ENCODE measurements at places on chromosomes 7 and 10.
A peak's percentile ranks its signal among the peaks of the same experiment; 100 is the strongest.

GRCh38 chr10:17965649-17966235 lies 14.0 kb downstream of the SLC39A12 start:
- no peak for DNase-seq

DNA sequence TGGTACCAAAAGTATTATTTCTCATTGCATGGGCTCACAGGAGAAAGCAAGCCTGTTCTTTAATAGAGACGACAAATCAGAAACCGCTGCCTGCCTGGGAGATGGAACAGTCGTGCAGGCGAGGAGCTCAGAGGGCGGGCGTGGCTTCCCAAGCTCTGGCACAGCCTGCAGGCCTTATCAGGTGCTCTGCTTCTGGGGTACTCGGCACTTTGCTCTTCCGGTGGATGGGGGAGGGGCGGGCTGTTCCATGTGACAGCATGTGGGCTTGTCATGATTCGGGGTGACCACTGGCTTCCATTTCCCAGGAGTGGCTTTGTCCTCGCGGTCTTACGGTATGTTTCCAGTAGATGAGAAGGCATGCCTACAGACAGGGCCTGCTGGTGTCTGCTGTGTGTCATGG lies 228.6 kb downstream of the MGMT start:
- DNase-seq = no peak

DNA sequence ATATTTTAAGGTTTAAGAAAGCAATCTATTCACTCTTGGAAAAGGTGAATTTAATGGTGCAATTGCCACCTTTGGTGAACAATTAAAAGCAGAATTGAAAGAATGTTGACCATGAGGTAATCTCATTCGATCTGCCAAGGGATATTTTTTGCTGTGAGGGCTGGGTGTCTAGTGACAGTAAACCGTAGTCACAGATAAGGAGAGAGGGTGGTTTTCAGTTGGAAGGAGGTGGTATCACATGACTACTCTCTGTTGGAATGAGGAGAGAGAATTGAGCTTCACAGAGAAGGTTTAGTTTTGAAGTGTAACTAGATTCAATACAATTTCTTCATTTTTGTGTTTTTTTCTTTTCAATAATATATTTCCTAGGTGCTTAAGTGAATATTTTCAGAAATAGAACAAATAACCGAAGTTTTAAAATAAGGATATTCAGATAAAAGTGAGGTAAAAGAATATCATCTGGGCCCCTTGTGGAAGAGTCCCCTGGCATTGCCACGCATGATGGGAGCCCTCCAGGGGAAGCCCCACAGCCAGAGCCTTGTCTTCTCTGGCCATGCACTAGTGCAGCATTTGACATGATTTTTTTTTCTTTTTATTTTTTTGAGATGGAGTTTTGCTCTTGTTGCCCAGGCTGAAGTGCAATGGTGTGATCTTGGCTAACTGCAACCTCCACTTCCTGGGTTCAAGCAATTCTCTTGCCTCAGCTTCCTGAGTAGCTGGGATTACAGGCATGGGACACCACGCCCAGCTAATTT lies 73.4 kb downstream of the GPR141 start:
- no peak for DNase-seq

- DNase-seq = no peak
These were observed 284.6 kb downstream of the KLF6 start for GRCh38 chr10:3500408-3500856.

DNA sequence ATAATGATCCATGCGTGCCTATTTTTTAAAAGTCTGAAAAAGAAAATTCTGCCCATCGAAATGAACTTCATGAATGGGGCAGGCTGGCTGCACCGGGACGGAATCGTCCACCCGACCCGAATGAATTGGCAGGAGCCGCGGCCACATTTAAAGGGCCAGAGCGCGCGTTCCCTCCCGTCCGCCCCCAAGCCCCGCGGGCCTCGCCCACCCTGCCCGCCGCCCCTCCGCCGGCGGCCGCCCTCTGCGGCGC lies 319 bp upstream of the GATA3 start:
- no peak for DNase-seq

DNA sequence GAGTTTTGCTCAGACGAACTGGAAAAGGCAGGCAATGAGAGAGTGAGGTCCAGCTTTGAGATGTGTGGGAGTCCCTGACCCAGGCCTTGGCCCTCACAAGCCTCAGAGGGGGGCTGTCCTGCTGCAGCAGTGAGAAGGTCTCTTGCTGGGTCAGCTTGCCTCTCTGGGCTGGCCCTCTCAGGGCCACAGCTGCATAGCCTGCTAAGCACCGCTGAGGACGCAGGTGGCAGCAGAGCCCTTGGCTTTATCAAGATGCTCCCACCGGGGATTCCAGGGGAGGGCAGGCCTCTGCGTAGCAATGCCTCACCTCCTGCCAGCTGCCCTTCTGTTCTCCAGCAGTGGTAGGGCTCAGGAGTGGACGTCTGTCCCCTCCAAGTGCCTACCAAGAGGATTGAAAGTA lies 128.7 kb downstream of the COBL start:
- no peak for DNase-seq

- DNase-seq = no peak
These were observed 77.5 kb upstream of the STEAP1B start for GRCh38 chr7:22577470-22578001.

DNA sequence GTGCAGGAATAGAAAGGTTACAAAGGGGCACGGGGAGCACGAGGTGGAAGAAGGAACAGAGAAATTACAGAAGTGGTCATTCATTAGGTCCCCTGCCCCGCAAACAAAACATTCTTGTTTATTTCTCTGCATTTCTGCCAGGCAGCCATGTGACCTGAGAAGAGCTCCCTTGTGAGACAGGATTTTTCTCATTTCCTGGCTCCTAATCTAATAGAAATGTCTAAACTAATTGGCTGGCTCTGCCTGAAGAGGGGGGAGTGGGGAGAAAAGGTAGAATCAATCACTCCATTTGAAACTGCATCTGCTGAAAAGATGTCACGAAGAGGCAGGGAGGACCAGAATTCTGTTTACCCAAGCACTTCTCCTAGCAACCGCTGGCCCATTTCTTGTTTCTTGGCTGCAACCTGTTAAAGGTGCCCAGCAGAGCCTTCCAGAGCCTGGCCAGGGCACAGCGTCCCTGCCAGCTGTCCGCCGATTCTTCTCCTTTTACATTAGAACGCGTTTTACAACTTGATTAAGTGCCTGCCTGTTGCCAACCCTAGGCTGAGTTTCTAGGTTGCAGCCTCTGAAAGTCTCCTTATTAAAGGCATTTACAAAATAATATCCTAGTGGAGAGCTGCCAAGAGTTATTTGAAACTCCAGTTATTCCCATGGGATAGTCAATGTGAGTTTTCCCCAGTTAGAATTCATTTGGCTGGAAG lies 1227.6 kb downstream of the TYW1 start:
- DNase-seq = no peak

- no peak for DNase-seq
These were observed 170.3 kb downstream of the PAXIP1 start for GRCh38 chr7:154832557-154833138.

GRCh38 chr7:106639476-106640334 lies 21.3 kb downstream of the CCDC71L start:
- DNase-seq = no peak

GRCh38 chr7:34155220-34155908 lies 250.0 kb downstream of the BMPER start:
- no peak for DNase-seq

DNA sequence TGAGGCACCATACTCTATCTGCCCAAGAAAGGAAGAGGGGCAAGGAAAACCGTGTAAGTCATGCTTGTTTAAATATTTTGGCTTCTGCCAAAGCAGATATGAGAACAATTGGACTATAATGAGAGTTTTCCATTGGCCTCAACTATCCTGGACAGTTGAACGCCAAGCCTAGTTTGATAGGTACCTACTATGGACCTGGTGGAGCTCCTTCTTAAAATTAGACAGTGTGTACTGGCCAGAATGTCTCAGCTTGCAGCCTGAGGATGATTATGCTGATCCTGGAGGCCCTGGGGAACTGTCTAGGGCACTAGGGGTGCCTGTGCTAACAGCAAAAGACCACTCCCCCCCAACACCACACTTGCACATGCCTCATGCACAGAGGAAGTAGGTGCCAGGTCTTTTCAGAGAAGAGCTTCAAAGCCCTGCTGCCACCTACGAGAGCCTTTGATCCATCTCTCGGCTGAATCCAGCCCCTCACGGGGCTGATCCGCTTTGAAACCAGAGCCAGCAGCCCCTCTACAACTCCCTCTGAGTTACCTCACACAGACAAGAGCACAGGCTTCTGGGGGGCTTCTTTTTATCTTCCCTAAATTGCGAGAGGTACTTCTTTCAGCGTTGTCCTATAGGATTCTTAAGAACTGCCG lies 473.8 kb upstream of the GALNT17 start:
- DNase-seq = no peak

DNA sequence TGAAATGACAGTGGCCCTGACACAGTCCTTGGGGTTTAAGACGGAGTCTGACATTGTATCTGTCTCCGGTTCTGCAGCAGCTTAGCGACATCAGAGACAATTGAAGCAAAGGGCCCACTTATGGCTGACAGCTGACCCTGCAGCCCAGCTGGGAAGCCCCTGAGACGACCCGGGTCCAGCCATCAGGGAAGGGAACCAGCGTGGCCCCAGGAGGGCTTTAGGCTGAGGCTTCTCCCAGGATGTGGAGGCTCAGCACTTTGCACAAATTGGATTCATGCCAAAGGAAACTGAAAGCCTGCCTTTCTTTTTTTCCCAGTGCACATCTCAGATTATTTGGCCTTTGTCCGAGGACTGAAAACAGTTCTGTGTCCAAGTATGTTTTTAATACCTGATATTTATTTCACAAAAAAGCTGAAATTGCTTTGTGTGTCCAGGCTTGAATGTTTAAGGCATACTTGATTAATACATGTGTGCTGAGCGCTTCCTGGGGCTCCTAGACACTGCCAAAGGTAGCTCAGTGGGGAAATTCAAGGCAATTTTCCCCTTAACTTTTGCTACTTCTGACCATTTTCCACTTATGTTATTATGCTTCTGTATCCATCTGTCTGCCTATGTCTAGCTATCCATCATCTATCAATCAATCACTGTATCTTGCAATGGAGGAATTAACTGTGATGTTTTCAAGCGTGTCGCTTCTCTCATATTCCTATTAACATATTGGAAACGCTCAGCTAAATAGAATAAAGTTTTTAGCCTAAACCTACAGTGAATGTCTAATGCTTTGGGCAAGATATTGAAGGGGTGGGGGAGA lies 34.8 kb downstream of the KLF6 start:
- no peak for DNase-seq

- DNase-seq = no peak
These were observed 150.7 kb upstream of the PRR15 start for GRCh38 chr7:29412912-29413311.

DNA sequence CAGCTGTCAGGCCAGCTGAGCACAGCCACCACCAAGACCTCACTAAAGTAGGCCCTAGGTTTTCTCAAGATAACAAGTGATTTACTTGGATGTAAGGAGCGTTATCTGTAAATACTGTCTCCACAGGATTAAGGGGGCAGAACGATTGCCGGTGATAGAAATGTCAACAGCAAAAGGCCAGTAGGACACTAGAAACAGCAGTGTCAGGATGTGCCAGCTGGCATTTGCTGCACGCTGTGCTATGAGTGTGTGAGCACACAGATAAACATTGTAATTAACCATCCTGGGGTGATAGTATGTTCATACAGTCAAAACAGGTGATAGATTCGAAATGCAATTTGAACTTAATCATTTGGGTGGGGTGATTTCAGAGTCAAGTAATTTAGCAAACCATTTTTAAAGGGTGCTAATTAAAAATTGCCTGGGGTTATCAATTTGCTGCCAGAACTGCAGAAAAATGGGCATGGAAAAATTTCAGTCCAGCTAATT lies 36.3 kb upstream of the NOBOX start:
- no peak for DNase-seq

- DNase-seq = peak; percentile 46
These were observed 22.9 kb upstream of the C10orf105 start for GRCh38 chr10:71742301-71743088.

DNA sequence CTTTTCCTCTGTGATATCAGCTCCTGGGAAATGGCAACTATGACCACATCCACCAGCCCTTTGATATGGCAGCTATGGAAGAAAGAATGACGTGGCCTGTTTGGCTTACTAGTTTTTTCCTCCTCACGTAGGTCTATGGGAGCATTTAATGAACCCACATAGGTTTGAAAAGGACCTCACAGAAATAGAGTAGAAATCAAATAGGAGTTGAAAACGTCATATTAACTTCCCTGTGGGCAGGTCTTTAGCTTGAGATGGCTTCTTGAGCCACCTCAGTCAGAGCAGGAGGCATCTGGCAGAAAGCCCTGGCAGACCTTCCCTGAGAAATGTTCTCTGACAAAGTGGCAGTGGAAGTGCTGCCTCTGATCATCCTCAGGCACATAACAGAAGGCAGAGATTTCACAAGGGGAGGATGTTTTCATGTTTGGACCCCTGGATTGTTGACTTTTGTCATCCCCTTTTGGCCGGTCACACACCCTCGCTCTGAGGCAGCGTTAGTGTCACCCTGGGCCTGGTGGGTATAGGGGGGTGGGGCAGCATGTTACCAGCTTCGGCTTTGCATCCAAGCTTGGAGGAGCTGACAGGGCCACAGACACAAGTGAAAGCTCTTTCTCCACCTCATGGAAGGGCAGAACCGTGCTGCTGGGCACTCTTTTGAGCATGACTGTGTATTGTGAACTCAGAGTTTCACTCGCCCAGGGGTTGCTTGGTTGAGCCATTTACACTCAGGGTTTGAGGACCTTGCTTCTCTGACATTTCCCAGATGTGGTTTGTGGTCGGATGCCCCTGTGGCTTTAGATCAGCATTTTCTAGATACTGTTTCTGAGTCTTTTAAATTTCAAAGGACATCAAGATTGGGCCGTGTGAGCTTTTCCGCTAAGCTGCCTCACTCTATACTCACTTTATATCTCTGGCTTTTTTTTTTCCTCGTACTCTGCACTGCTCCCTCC lies 184.2 kb downstream of the STK31 start:
- DNase-seq = no peak

- DNase-seq = no peak
These were observed 75.7 kb downstream of the RSU1 start for GRCh38 chr10:16741540-16741939.

GRCh38 chr7:28750981-28751380 lies 207.1 kb downstream of the TRIL start:
- DNase-seq = no peak

GRCh38 chr10:7130191-7130911 lies 280.5 kb downstream of the SFMBT2 start:
- DNase-seq = no peak

DNA sequence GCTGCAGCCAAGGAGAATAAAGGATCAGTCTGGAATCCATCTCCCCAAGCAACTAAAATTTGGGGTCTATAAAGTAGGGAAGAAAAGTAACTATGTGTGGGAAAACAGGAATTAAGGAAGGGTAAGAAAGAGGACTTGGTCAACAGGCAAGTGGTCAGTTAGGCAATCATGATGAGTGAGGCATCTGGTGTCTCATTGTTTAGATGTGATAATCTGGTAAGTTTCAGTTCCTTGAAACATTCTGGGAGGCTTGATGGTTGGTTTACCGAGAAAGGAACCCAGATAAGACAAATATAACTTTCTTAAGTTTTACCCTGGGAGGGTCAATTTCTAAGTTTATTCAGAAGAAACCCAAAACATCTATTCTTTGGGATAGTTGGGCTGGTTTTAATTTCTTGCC lies 22.3 kb downstream of the HYAL4 start:
- no peak for DNase-seq

GRCh38 chr10:100167553-100168312 lies 18.1 kb downstream of the ERLIN1 start:
- no peak for DNase-seq

All from CD4-positive, alpha-beta memory T cell (primary cell).